ENCODE measurements at places on chromosomes 4 and X. TPM values are rescaled to one million over a fixed set of nuclear protein-coding genes. Genes with fewer than 3 reads are reported as not detected.

GRCh38 chr4:83503974-83504373 is 19.1 kb upstream of the ABRAXAS1 start:
- H3K36me3 ChIP-seq, result no peaks in the 10 kb centered on the region
- no peaks in the 10 kb centered on the region for H3K27me3 ChIP-seq
- H3K4me1 ChIP-seq, result no peaks in the 10 kb centered on the region
- H3K4me3 ChIP-seq, result no peak overlapping the region

- no peak overlapping the region for H3K4me3 ChIP-seq
- H3K27ac ChIP-seq, result no peak overlapping the region
- no peak for DNase-seq
- peaks cover 5% of the 10 kb centered on the region for H3K4me1 ChIP-seq
Observed at GRCh38 chr4:142353149-142353738, 492.9 kb downstream of the INPP4B start.

DNA sequence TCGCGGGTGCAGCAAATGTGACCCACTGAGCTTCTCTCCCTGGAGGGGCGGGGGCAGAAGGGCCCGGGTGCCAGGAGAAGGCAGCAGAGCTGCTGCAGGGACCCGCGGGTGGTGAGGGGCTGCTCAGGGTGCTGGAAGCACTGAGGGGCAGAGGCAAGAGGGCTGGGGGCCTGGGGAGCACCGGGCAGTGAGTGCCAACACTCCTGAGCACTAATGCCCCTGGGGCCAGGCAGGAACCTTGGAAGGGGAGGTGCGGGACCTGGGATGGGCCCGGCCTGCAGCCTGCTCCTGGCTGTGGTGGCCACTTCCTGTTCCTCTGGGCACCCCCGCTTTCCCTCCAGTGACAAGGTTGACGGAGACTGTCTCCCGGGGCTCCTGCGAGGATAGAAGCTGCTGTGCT is 66.5 kb upstream of the ADRA2C start:
- H3K4me3 ChIP-seq, result no peak overlapping the region
- H3K4me1 ChIP-seq, result no peaks in the 10 kb centered on the region
- H3K27ac ChIP-seq, result no peak overlapping the region
- H3K36me3 ChIP-seq, result peaks cover 3% of the 10 kb centered on the region

DNA sequence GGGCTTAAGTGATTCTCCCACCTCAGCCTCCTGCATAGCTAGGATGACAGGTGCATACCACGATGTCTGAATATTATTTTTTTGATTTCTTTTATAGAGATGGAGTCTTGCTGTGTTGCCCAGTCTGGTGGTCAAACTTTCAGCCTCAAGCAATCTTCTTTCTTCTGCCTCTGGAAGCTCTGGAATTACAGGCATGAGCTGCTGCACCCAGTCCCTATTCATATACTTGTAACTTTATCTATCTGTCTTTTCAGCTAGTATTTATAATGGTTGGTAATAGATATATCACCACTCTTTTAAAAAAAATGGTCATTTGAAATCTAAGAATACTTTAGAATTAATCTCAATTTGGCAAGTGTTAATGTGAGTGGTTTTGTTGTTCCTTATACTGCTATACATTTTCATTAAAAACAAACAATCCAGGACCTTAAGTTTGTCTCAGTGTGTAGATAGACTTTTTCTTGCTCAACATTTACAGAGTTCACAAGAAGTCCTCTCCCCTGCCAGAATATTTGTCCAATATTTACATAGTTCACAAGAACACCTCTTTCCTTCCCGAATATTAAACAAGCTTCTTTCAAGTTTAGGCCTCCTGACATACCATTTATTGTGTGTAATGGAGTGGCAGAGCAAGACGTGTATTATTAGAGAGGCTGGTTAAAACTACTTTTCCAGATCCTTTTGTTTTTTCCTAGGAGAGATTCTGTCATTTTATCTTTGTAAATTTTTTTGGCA is 1197.4 kb upstream of the ADGRL3 start:
- no peak overlapping the region for H3K4me3 ChIP-seq
- no peaks in the 10 kb centered on the region for H3K36me3 ChIP-seq
- no peaks in the 10 kb centered on the region for H3K27me3 ChIP-seq
- no peaks in the 10 kb centered on the region for H3K4me1 ChIP-seq
- no peak for DNase-seq

The PCSK1N gene
- total RNA-seq, result not detected

The LNX1 gene
- not detected for total RNA-seq

GRCh38 chr4:23876418-23877089 is 13.3 kb downstream of the PPARGC1A start:
- no peaks in the 10 kb centered on the region for H3K36me3 ChIP-seq
- H3K4me1 ChIP-seq, result no peaks in the 10 kb centered on the region
- H3K4me3 ChIP-seq, result no peak overlapping the region

DNA sequence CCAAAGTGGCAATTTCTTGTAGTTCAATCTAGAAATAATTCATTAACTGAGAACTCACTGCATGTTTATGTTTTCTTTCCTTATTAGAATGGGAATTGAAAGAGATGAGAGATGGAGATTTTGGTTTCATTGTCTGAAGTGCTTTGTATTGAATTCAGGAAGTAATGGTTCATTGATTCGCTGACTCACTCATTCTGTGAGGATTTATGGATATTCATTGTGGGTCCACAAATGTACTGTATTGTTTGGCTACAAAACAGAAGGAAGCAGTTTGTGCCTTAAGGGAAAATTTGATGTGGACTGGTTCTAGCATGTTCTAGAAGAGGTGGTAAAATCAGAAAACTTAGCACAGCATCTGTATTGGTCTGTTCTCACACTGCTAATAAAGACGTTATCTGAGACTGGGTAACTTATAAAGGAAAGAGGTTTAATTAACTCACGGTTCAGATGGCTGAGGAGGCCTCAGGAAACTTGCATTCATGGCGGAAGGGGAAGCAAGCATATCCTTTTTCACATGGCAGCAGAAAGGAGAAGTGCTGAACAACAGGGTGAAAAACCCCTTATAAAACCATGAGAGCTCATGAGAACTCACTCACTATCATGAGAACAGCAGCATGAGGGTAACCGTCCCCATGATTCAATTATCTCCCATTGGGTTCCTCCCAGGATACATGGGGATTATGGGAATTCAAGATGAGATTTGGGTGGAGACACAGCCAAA is 132.3 kb upstream of the VCX3A start:
- H3K27me3 ChIP-seq, result no peaks in the 10 kb centered on the region
- H3K4me3 ChIP-seq, result no peak overlapping the region
- no peak for DNase-seq
- H3K36me3 ChIP-seq, result no peaks in the 10 kb centered on the region
- peaks cover 9% of the 10 kb centered on the region for H3K4me1 ChIP-seq

The SMIM31 gene
- not detected for total RNA-seq

The UGT2B7 gene
- not detected for total RNA-seq
